ENCODE measurements at places on chromosomes 2 and 18.

DNA sequence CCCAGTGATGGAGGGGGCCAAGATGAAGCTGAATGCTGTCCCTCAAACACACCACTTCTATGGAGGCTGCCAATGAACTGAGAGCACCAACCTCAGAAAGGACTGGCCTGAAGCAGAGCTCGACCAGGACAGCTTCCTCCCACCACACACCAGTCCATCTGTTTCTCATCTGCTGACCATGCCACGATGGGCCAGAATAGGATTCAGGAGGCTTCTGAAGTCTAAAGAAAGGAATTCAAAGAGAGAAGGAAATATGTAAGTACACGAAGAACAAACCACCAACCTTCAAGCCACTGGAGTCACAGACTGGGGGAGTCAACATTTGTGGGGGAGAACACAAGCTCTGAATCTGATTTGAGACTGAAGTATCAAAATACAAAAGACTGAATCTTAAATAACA is 157.6 kb upstream of the CCDC68 start:
- no peak for DNase-seq

DNA sequence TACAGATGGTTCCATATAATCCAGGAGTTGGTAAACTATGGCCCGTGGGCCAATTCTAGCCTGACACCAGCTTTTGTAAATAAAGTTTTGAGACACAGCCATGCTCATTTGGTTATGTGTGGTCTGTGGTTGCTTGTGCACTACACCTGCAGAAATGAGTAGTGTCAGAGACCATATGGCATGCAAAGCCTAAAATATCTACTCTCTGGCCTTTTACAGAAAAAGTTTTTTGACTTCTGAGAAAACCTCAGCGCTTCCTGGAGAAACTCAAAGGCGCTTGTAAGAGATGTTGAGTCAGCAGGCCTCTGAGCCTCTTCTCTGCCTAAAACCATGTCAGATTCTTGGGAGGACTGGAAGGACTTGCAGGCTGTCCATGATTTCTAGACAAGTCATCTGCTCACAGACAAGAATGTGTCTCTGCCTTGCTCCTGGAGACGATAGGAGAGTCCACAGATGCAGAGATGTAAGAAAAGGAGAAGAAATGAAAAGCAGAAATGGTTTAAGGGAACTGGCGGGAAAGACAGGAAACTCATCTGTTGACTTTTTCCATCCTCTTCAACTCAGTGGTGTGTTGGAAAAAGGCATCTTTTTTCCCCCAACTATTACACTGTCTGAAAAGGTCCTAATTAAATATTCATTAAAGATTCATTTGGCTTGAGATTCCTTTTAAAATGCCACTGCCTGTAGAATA is 5.2 kb downstream of the TTC39C start:
- no peak for DNase-seq

DNA sequence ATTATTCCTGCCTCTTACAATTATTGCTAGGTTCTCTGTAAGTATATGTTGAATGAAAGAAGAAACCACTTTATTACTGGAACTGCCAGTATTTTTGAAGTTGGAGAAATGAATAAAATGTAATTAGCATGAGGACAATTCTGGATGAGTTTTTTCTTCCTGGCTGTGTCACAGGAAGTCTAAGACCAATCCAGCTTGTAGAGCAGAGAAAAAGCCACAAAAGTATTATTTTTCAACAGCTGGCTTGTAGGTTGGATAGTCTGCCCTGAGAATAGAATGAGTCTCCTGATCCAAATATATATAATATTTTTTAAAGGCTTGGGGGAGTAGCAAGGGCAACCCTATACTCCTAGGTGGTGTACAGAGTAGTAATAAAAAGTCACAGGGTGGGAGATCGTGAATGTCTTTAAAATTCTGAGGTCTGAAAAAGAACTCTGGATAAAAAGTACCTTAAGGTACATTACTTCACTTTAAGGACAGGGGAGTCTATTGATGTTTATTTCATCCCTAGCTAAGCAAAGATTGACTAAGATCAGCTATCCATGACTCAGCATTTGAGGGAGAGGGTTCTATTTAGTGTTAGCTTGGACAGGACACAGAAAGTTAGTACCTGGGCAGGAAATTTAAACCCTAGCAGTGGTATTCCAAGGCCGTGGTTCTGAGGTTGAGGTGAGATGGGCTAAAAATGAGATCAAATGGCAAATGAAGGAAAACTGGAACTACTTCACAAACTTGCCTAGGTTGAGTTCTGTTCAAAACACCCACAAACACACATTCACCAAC is 31.7 kb downstream of the SLC40A1 start:
- no peak for DNase-seq

- DNase-seq: no peak
These were observed 1624.2 kb downstream of the LRP1B start for GRCh38 chr2:140506606-140507005.

DNA sequence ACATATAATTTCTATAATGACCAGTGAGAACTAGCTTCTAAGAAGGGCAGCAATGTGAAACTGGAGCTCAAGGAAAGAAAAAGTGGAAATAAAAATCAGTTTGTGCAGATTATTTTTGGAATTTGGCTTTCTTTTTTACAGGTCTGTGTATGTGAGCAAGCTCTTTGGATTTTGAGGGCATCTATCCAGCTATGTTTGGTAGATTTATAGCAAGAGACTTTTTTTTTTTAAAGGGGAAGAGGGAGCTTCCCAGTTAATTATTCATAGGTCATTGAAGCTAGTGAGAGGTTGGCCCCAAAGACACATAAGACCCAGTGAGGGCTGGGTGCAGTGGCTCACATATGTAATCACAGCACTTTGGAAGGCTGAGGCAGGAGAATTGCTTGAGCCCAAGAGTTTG is 24.0 kb upstream of the COLEC12 start:
- no peak for DNase-seq

DNA sequence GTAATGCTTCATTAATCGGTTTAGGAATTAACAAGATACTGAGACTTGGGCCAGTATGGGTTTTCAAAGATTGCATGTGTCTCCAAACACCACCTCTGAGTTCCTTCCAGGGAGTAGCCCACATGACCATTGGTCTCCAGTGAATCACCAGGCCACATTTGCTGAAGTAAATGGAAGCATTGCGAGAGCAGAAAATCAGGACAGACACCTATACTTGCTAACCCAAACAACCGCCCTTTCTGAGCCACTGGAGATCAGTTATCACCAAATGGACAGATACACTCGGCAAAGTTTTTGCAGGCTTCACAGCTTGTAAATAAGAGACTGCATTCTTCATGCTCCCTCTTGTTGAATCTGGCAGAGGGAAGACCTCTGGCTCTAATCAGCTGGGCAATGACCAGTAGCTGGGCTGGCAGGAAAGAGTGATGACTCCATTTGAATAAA is 40.9 kb downstream of the GATA6 start:
- DNase-seq: no peak

All from brain pericyte (primary cell).